ENCODE measurements at places on chromosomes 5 and 9.

DNA sequence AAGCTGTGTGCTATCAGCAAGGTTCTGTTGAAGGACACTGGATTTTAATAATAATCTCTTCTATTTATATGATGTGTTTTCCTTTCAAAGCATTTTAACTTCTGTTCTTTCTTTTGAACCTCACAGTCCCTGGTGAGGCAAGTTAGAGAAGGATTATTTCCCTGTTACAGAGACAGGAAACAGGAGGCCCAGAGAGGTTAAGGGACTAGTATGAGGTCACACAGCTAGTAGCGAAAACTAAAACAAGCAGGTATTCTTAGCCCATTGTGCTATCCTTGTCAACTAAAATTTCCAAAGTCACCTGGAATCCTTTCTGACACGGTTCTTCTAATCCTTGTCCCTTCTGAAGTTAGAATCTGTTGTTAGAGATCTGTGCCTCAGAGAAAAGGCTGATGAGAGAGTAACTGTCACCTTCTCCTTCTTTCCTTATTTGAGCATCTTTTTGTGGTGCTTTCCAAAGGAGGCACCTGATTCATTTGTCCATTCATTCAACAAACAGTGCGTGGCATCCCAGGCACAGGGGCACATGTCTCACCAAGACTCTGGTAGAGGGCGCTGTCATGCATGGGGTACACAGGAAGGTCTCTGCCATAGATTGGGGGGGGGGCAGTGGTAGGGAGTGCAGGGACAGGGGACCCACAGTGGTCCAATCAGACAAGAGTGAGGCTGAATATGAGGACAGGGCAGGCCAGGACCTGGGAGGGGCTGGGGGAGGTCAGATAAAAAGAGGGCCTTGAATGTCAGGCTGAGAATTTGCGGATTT lies 61.5 kb downstream of the CRB2 start:
- DNase-seq: no peak

GRCh38 chr5:16750445-16750844 lies 133.6 kb upstream of the RETREG1 start:
- DNase-seq: no peak

DNA sequence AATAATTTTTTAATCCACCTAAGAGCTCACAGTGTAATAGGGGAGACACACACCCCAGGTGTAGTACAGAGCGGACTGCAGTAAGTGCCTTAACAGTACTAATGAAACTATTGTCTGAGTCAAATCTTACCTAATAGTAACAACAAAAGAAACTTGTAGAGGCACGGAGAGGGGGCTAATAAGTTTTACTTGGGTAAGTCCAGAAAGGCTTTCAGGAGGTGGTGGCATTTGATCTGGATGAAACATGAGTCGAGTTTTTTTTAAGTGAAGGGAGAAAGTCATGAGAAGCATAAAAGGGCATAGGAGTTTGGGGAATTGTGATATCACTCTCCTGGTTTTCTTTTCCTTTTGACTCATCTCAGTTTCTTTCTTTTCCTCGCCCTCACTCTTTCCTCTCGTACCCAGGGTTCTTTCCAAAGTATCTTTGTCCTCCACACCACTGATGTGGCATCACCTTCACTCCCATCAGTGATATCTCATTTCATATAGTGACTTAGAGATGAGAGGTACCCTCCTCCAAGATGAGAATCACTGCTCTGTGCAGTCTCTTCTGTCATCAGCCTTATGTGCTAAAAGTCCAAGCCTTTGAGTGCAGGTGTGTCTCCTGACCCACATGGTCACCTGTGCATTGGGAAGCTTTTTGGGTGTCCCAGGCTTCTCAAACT lies 2.0 kb downstream of the CTNNA1 start:
- no peak for DNase-seq

GRCh38 chr9:135662758-135663450 lies at the start of gene LCN9:
TSS of gene LCN9 (plus strand) at chr9:135663309. CDS start at chr9:135663322, 13 bp downstream.
- DNase-seq: no peak

- no peak for DNase-seq
Measured at GRCh38 chr5:130289132-130290088, 385.1 kb downstream of the CHSY3 start.

GRCh38 chr5:123701511-123702200 lies 189.7 kb downstream of the CSNK1G3 start:
- DNase-seq: no peak

DNA sequence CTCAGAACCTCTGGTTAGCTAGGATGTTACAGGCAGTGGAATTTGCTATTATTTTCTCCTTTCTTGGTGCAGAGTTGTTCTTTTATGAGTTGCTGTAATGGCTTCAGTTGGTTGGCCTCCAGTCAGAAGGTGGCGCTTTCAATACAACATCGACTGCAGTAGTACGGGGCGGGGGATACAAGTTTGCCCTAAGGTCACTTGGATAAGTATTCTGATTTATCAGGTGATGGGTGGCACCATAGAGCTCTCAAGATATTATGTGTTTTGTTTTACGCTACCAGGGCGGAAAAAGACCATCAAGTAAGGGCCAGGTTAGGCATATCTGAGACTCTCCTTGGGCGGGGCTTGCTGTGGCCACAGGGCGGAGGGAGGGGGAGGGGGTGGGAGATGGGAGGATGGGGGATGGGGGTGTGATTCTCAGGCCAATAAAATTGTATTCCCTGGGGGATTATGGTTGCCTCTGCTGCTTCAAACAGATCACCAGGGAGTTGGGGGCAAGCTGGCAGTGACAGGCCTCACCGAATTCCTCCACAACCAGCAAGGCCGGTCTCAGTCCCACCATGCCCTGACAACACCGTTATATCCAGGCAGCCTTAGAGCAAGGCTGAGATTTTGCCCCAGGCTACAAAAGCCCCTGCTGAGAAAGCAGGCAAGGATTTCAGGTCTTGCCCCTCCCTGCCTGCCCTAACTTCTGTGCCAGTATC lies 15.9 kb upstream of the RNF38 start:
- no peak for DNase-seq

DNA sequence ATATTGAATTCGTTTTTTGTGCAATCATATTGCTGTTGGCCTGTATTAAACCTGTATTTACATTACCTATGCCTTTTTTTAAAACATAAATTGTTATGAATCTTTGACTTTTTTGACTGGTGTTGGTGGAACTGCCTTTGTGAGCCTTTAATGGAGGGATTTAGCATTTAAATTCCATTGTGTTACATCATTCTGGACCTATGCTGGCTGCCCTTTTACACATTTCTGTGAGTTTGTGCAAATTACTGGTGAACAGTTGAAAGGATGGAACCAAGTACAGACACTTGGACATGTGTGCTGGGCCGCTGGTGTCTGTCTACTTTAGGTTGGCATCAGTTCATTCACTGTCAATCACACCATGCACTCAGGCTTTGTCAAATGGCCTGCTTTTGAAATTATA lies 3.4 kb downstream of the SNX18 start:
- no peak for DNase-seq

DNA sequence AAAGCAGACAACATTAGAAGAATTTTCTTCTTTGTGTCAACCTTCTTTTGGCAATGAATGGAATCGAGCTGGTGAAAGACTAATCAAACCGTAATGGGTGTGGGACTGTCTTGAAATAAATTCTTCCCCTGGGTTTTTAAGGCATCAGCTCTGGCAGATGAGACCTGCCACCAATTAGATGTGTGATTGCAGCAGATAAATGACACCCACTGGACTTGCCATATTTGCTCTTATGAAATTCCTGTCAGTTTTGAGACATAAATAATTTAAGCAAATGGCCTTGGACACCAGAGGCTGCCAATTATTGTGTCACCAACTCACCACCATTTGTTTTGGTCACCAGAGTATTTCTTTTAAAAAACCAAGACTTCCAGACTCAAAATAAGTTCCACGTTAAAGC lies 135.9 kb upstream of the RGMB start:
- no peak for DNase-seq

DNA sequence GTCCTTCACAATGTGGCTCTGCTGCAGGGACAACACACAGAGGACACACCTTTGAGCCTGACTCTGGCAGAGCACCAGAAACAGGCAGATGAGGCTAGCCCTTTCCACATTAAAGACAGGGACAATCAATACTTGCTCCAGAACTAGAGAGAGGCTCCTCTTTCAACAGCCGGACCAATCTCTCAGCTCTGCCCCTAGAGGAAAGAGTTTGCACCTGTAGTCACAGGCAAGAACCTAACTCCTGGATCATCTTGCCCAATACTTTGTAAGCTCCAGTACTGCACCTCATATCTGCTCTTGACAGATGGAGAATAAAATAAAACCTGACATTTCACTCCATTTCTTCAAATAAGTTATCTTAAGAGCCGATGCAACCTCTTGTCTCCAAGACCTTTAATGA lies 52.1 kb downstream of the EPB41L4A start:
- DNase-seq: no peak

DNA sequence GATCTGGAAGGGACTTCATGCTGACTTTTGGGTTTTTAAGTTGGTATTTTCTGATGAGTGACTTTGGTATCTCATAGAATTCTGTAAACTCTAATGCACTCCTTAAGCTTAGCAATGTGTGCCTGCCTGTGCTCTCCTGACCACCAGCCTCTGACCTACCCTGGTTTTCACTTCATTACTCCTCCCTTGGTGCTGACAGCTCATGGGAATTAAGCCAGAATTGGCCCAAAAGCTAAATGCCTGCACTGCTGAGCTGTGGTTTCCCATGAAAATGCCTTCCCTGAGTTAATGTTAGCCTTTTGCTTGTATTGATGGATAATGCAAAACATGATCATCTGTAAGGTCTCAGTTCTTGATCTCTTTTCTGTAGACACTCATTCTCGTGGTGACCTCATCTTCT lies 308.0 kb downstream of the DOCK8 start:
- no peak for DNase-seq

GRCh38 chr9:129549684-129550083 lies 71.2 kb downstream of the C9orf50 start:
- DNase-seq: no peak

DNA sequence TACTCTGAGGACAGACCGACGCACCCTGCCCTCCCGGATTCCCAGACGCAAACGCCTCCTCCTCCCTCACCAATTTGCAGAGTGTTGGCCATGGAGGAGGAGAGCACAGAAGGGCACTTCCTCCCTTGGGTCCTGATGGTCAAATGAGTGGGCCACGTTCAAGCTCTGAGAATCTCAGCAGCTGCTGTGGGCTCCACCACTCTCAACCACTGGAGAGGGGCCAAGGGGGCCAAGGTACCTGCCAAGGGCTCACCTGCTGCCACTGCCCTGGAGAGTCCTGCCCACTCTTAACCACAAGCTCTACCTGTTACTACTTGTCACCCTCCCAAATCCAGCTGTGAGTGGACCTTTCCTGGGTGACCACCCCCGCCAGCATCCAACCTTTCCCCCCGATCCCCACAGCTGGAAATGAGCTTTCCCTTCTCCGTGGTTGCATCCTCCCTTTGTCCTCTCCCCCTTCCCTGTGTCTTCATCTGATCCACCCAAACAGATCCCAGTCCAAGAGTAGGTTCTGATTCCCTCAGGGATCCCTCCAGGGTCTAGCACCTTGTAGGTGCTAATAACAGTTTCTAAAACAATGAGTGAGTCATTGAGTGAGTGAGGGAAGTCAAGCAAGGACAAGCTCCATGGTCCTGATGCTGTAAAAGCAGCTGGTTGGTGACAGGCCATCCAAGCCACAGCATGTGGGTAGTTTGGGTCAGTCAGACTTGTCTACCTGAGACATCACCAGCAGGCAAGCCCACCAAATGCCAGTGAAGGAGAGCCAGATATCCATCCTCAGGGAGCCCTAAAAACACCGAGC lies 69.7 kb downstream of the FAM114A2 start:
- no peak for DNase-seq

DNA sequence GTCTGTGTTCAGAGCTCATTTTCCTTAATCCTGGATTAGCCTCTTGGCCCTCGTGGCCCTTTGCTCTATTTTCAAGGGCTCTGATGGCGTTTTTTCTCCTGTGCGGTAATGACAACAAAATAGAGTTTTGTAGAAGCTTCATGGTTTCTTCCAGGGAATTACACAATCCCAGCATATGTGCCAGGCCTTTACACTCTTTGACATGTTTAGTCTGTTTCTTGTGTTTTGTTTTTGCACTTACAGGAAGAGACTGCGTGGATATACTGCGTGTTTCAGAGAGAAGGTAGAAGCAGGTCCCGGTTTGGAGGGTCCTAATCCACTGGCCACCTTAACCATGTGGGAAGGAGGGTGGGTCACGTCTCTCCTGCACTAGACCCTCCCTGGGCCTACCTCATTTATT lies 400.2 kb upstream of the IRX4 start:
- no peak for DNase-seq

DNA sequence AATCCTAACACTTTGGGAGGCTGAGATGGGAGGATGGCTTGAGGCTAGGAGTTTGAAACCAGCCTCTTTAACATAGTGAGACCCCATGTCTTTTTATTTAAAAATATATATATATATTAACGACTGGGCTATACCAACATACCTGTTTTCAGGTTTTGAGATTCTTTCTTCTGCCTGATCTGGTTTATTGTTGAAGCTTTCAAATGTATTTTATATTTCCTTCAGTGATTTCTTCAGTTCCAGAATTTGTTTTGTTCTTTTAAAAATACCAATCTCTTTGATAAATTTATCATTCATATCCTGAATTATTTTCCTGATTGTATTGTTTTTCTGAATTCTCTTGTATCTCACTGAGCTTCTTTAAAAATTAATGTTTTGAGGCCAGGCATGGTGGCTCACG lies 31.2 kb downstream of the OGN start:
- no peak for DNase-seq

DNA sequence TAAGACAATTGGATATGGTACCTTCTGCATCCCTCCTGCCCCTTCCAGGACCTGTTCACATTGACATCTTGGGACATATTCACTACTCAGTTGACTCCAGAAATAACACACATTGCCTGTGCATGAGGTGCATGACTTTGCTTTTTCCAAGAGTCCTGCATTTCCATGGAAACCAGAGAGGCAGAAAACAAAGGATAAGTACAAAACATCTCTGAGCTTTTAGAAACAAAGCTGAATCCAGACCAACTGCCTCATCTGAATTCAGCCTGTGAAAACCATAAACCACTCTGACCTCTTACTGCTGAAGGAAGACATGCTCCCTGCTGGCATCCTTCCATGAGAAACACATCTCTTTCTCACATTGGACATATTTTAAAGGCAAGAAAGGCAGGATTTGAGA lies 695.1 kb downstream of the TAF11L14 start:
- no peak for DNase-seq

GRCh38 chr5:132368186-132368585 lies 1.3 kb upstream of the SLC22A5 start:
- DNase-seq: no peak

DNA sequence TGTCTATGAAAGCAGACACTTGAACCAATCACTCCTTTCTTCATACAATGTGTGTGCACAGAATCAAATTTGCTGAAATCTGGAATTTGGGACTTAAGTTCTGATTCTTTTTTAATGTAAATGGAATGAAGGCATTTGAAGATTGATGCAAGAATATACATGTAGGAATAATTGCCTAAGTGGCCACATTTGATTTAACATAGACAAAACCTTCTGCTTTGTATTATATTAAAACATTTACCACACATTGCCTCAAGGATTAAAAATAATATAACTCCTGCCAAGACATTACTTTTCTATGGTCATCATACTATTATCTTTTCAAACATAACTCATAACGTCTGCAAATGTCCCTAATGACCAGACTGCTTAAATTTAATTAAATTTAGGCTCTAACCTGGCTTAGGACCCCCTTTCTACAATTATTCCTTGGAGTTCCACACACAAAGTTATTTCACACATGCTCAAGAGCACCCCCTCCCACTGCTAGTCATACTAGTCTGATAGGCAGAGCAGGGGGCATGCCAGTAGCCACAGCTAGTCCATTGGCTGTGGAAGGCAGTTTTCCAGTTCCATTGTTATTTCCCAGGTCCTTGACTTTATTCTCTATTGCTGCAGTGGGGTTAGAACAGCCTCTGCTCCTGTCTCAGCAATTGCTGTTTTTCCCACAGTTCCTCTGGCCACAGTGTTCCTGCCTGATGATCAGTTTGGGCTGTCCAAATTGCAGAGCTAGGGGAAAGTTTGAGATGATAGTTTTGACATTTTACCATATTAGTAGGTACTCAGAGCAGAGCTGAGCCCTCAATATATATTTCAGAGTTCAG lies 360.6 kb upstream of the GRAMD2B start:
- DNase-seq: no peak
